ENCODE measurements at places on chromosomes 6 and 20.

DNA sequence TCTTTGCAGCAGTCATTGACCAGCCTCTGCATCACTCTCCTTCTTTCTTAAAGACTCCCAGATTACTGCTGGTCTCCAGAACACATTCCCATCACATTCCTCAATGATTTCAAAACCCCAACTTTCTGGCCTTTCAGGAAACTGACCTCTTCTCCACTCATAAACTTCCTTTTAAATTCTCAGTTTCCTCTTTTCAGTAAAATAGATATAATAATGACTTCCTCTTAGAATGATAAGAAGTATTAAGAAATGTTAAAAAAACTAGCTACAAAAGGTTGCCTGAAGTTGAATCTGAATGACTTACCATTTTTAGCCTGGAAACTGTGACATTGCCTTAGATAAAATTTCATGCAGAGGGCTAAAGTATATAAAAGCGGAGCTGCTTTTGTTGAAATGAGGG, 239.3 kb downstream of the OGFRL1 start:
- no peak for DNase-seq

DNA sequence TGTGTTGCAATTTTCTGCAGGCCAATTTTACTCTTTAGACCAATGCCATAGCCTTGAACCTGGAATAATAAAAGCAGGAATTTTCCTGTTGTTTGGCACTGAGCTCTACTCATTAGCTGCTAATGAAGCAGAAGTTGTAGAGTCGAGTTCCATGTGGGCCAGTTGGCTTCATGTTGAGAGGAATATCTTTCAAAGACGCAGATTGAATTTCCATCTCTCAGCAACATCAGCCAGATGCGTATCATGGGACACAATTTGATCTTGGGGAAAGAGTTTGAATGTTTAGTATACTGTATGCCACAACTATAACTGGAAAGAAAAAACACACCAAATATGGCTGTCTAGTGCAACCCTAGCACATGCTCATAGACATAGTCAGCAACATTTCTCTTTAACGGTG, 259.6 kb downstream of the BCKDHB start:
- DNase-seq: no peak

DNA sequence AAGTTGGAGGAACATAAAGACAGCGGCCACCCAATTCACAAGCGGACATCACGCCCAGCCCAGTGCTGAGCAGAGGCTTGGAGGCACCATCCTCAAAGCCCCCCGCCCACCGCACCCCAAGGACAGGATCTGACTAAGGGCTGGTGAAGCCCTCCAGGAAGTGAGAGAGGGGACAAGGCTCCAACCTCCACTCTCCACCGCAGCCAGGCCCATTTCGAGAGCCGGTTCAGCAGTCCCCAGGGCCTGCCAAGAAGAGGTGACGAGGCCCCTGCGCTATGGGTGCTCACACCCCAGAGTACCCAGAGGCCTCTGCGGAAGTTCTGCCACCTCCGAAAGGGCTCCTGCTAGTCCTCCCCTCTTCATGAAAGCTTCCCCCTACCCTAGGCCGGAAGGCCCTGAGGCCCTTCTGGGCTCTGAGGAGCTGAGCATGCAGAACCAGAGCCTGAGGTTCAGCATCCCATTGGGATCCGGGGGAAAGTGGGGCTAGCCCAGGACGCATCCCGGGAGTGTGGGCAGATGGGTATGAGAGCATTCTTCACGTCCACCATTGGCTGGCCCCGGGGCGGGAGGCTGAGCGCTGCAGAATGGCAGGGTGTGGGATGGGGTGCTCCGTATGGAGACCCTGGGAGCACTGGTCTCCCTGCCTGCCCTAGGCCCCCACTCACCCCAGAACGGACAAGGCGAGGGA, 2.5 kb downstream of the GRM4 start:
- no peak for DNase-seq

GRCh38 chr6:148866657-148867268, 119.9 kb downstream of the UST start:
- DNase-seq: no peak

All from uterus (tissue), 4 donors.